ENCODE measurements at places on chromosomes 3 and 15.
A peak's percentile ranks its signal among the peaks of the same experiment; 100 is the strongest.

DNA sequence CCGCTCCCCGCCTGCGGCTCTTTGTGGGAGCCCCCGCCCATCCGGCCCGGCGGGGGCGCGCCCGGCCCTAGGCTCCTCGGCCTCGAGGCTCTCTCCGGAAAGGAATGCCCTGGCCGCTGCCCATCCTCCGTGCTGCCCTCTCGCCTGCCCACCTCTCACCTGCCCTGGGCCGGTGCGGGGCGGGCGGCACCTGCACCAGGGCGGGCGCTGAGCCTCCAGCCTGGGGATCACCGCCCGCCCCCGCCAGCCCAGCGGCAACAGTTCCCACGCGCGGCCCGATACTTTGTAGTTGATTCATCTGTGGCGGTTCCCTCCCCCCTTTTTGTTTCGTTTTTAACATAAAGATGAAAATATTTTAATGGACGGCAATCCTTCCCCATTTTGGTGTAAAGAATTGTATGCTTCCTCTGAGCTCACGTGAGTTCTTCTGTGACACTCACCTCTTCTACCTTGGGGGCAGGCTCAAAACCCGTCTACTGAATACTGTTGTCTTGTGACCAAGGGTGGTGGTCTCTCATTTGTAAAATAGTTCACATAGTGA, 1.9 kb downstream of the KLF13 start:
- DNase-seq: peak; percentile 80

DNA sequence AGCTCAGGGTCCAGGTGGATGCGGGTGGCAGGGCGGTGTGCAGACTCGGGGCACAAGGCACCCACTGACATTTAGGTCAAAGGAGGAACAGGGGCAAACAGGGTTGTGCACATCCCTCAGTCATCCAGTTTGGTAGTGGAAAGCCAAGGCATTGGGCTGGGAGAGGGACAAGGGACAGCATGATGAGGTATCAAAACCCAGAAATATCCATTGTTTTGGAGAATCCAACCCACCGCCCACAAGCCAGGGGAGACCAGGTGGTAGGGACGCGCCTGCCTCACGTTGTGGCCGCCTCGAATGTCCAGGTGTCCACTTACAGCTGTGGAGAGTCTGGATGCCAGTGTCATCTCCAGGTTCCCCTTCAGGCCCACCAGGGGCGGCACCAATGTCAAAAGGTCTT, 33.3 kb downstream of the SLC41A3 start:
- no peak for DNase-seq

DNA sequence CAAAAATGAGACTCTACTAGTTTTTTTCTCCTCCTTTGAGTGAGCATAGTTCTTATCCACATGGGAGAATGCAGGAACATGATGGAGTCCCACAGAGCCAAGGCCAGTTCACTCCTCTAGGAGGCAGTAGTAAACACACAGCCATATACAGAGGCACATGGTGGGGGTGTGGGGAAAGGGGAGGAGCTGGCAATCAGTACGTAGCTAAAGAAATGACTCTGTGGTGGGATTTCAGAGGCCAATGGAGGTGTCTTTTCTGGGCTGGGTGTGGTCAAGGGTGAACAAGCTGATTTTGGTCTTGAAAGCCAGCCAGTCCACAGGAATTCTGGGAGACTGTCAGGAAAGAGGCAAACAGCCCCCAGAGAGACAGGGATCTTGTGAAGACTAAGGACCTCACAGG, 6.6 kb upstream of the RAB11A start:
- DNase-seq: no peak

GRCh38 chr3:37511463-37511920, 337.1 kb upstream of the LRRFIP2 start:
- DNase-seq: no peak

DNA sequence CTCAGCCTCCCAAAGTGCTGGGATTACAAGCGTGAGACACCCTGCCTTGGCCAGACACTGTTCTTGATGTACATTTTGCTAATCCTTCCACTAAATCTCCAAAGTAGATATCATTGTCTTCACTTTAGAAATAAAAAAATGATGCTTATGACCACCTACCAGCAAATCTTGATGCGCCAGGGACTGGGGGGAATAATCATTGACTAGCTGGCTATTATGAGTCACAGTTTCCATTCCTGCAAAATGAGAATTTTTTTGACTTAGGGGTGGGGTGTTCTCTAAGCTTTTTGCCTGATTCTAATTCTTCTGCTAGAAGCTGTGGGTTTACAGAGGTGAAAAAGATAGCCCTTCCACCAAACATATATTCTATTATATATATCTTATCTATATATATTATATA, 17.1 kb upstream of the RFC4 start:
- DNase-seq: no peak

- no peak for DNase-seq
Observed at GRCh38 chr15:71632576-71633195, 177.7 kb upstream of the NR2E3 start.

- no peak for DNase-seq
Observed at GRCh38 chr15:50544368-50544767, 2.1 kb downstream of the USP50 start.
